Ecto neural progenitor cell (in vitro differentiated cells): ENCODE measurements at places on chromosomes 6 and 20.

- DNase-seq, result no peak
Measured at GRCh38 chr6:83976037-83976755, 57.4 kb upstream of the MRAP2 start.

DNA sequence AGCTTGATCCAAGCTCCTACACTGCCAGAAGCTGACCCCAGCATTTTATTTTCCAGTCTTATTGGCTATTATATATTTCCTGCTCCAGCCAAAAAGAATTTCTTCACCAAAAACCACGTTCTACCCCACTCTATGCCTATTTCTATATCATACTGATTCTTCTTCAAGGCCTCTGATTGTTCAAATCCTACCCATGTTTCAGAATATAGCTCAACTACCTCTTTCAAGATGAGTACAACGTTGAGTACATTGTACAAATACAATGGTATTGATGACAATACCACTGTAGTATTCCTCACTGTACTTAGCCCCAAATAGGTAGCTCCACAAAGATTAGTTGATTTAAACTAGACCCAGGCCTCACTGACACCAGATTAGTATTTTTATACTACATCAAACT is 31.0 kb downstream of the ASCC3 start:
- no peak for DNase-seq

DNA sequence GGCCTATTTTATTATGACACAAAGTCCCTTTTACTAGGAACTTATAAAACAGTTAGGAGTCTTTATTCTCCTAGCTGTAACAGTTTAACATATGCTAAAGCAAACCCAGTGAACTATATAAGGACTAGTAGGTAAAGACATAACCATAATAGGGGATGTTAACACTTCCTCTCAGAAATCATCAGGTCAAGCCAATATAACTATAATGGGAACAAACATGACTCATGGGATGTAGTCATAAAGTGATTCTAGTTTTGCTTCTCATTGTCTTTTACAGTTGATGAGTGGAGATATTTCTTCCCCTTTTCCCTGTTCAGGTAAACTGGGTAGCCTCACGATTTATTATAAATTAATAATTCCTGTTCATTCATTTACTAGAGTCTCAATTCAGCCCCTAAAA is 9.7 kb downstream of the PTCHD4 start:
- DNase-seq, result no peak

DNA sequence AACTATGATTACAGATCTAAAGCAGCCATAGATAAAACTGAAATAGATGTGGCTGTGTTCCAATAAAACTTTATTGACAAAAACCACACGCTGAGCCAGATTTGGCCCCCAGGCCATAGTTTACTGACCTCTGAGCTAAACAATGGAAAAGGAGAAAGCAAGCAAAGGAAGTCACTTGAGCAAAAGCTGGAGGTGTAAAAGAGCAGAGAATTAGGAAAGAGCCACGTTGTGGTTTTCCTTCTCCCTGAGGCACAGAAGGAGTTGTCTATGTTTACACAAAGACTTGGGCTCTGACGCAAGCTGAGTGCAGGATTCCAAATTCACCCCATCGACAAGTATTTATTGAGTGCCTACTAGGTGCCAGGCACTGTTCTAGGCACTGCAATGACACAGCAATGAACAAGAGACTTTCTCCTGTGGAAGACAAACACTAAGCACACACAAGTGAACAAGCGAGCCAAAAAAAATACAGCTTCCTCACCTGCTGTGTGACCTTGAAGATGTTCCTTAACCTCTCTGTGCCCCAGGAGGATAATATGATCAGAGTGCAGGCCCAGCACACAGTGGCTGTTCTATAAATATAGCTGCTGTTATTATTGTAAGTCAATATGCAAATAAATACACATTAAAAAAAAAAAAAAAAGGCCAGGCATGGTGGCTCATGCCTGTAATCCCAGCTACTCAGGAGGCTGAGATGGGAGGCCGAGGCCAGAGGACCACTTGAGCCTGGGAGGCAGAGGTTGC is 75.4 kb upstream of the PTPN1 start:
- no peak for DNase-seq

GRCh38 chr20:53829724-53830521 is 236.3 kb upstream of the ZNF217 start:
- DNase-seq, result no peak

DNA sequence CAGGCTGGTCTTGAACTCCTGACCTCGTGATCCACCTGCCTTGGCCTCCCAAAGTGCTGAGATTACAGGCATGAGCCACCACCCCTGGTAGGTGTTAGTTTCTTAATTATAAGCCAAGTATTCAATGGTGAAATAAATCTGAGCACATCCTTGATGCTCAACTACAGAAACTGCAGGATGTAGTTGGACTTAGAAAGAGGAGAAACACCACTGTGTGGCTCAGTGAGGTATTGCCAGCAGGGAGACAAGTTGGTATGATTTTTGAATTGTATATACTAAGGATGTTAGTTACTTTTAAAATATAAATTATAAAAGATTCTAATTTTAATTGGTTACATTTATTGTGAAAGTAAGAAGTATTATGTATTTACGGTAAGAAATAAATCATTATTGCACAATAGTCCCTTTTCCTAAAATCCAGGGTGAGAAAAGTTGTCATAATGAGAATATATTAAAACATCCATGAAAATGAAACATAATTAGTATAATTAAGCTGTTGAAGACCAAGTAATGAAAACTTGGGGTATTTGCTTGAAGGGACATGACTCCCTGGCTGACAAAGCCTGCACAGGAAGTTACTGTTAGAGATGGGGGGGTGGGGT is 17.6 kb downstream of the SLC18B1 start:
- DNase-seq, result no peak

- no peak for DNase-seq
Measured at GRCh38 chr6:130906736-130907381, 79.7 kb downstream of the SMLR1 start.

DNA sequence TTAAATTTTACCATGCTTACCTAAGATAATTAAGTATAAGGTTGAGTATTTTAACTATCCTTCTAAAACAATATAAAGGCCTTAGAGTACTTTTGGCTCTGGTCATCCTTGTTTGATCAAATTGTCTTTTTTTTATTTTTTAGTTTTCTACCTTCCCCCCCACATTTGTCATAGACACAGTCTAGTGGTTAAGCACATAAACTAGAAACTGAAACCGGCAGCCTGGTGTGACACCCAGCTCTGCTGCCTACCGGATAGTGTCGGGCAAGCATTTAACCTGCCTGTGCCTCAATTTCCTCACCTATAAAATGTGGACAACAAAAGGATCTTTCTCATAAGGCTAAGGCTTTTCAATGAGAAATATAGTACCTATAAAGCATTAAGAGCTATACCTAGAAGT is 21.6 kb upstream of the TULP4 start:
- DNase-seq, result no peak

DNA sequence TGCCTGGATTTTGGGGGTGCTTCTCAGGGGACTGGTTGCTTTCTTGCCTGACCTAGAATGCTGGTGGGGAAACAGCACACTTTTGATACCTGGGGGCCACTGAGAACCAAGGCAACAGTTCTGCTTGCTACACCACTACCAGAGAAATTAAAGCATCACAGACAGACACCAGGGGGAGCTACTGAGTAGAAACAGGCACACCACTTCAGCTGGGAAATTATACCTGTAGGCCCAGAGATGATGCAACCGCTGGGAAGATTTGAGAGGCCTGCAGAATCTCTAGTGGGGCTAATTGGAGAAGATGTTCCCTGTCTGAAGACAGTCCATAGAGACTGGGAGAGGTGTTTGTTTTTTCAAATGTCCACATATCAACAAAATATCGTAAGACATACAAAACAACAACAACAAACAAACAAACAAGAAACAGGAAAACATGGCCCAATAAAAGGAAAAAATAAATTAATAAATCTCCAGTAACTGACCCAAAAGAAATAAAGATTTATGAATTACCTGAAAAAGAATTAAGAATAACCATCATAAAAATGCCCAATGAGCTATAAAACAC is 129.4 kb upstream of the RIN2 start:
- DNase-seq, result peak; percentile 67

- DNase-seq, result no peak
Measured at GRCh38 chr6:22888163-22888752, 318.9 kb downstream of the HDGFL1 start.

- DNase-seq, result no peak
Measured at GRCh38 chr6:75418233-75418632, 75.4 kb downstream of the FILIP1 start.

DNA sequence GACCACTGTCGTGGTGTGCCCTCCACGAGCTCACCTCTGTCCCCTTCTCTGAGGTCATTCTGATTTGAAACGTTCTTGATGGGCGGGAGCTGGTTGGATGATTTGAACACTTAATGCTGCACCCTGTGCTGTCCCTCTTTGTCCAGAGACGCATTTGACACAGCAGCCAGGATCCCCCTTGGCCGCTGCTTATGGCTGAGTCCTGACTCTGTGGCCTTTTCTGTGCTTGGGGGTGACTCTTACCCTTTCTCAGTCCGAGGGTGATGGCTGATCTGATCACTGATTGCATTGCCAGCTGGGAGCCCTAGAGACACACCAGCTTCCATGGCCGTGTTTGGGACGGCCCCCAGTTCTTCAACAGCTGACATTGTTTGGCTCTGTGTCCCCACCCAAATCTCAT is 43.5 kb upstream of the FRMD1 start:
- peak; percentile 30 for DNase-seq

GRCh38 chr20:19555726-19556125 is 202.3 kb upstream of the RIN2 start:
- DNase-seq, result no peak

DNA sequence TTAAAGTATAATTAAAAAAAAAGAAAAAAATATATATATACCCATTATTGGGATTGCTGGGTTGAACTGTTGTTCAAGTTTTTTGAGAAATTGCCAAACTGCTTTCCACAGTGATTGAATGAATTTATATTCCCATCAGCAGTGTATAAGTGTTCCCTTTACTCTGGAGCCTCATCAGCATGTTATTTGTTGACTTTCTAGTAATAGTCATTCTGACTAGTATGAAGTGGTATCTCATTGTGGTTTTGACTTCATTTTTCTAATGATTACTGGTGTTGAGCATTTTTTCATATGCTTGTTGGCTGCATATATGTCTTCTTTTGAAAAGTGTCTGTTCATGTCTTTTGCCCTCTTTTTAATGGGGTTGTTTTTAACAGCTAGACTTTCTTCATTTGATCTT is 1260.8 kb upstream of the GJE1 start:
- DNase-seq, result no peak

GRCh38 chr6:28914941-28915340 is 8.8 kb downstream of the TRIM27 start:
- no peak for DNase-seq

- no peak for DNase-seq
Measured at GRCh38 chr6:104349191-104349590, 510.5 kb downstream of the HACE1 start.

- no peak for DNase-seq
Measured at GRCh38 chr6:1070085-1070521, 241.8 kb upstream of the FOXQ1 start.

DNA sequence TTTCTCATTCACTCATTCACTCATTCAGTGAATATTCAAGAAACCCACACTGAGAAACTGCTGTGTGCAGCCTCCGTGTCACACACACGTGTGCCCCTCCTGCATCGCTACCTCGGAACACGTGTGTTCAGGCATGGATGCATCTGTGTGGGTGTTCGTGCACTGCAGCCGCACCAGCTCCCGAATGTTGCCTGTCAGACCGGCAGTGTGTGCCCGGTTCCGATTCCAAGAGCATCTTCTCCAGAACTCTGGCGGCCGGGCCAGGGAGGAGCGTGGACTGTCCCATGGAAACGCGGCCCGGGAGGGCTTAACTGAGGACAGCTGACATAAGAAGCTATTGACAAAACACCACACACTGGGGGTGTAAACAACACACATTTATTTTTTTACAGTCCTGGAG is 216.0 kb downstream of the DLL1 start:
- DNase-seq, result no peak

DNA sequence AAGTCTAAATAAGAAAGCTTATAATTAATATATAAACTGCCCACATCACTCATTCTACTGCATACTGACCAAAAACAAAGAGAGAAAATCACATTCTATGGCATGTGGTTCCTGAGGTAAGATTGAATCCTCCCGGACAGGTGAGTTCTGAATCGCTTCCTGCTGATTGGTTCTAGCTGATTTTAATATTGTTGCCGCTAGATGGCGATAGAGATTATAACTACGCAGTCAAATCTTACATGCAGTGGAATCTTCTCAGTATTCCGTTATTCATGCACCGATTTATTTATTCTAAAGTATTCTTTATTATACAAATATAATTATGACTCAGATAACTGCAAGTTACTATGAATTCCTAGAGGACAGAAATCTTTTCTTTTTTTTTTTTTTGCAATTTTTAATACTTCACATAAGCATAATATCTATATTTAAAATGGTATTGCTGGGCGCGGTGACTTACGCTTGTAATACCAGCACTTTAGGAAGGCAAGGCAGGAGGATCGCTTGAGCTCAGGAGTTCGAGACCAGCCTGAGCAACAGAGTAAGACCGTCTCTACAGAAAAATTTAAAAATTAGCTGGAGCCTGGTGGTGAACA is 24.2 kb upstream of the TMX4 start:
- DNase-seq, result no peak

DNA sequence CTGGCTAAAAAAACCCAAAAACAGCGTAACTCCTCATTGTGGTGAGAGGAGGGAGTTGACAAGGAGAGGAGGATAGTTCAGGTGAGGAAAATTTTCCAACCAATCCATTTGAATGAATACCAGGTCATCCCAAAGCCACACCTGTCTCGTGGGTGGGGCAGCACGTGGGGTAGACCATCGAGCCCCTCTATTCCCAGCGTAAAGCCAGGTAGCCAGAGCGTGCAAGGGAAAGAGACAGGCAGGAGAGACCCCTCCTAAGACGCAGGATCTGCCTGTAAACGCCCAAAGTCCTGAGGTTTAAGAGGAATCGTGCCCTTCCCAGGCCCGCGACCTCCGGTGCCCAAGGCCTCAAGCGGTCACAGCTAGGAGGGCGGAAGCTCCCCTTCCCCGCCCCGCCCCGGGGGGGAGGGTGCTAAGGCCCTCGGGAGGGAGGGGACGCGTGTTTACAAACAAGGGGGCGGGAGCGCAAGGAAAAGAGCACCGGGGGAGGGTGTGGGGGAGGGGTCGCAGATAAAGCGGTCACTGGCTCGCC is 712 bp downstream of the RXRB start:
- DNase-seq, result no peak

- no peak for DNase-seq
Measured at GRCh38 chr6:11317885-11318771, 85.7 kb upstream of the NEDD9 start.
